ENCODE measurements at places on chromosomes 12 and 14. TPM values are rescaled to one million over a fixed set of nuclear protein-coding genes. Genes with fewer than 3 reads are reported as not detected.

ACSM4 gene
- total RNA-seq: 13.9 TPM

GUCY2C gene
- 0.54 TPM for total RNA-seq

NEUROD4 gene
- not detected for total RNA-seq

- H3K4me3 ChIP-seq: no peak overlapping the region
- peak; percentile 57 for DNase-seq
- peaks cover 5% of the 10 kb centered on the region for H3K4me1 ChIP-seq
Observed at GRCh38 chr12:46209914-46210872, 58.6 kb downstream of the SLC38A1 start.

DNA sequence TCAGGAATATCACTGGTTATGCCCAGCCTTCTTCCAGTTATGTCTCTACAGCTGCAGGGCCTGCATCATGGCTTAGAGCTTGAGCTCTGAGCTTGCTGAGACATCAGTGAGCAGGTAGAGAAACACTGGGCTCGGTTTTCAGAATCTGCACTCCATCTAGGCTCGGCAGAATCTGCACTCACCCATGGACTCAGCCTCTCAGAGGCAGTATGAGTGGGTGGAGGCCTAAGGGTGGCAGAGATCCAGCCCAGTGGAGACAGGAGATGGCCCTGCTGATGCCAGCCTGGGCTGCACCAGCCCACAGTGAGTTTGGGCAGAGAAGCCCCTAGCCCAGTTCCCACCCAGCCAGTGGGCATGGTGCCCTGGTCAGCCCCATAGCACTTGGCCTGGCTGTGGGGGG lies 12.8 kb downstream of the KRT80 start:
- H3K4me3 ChIP-seq: no peak overlapping the region
- peaks cover 4% of the 10 kb centered on the region for H3K4me1 ChIP-seq
- no peaks in the 10 kb centered on the region for H3K27me3 ChIP-seq
- no peaks in the 10 kb centered on the region for H3K36me3 ChIP-seq
- no peak for DNase-seq

All from endodermal cell (in vitro differentiated cells).